Naive thymus-derived CD4-positive, alpha-beta T cell (primary cell): ENCODE measurements at places on chromosomes 4 and X.

- DNase-seq, result no peak
Measured at GRCh38 chr4:38531141-38531727, 132.8 kb upstream of the KLF3 start.

DNA sequence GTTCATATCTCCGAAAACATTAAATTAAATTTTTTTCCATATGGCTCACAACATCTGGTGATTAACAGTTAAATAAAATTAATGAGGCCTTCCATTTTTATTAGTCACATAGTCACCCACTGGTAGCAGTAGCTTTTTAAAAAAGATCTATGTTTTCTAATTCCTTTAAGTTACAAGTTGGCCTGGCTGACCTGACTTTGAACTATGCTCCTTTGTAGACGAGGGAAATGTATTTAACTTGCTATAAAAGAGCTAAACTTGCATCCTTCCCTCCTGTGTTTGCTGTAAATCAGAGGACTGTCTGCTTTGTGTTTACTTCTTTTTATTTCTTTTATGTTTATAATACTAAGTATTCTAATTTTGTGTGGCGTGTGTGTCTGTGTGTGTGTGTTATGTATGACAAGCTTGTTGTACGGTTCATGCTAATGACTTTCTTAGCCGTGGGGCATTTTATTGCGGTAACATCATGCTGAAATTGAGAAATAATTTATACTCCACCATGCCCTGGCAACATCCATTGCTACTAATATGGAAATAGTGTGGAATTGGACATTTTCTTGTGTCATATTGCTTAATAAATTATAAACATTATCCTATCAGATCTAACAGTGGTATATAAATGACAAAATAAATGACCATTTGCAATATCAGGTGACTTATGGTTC lies 241.7 kb downstream of the SNCA start:
- DNase-seq, result no peak

DNA sequence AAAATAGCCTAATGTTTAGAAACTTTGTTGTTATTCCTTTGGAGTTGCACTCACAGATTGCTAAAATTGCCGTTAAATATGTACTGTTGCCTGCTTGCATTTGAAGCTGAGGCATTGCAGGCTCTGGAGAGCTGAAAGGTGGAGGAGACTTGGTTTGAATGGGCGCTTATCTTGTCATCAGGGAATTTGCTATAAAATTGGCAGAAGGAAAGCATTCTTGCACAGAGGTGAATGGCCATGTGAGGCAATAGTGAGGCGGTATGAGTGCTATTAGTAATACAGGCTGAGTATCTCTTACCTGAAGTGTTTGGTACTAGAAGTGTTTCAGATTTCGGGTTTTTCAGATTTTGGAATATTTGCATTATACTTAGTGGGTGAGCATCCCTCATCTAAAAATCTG lies 41.3 kb downstream of the TRAPPC11 start:
- no peak for DNase-seq

GRCh38 chrX:30957753-30958152 lies 68.7 kb upstream of the TAB3 start:
- no peak for DNase-seq

DNA sequence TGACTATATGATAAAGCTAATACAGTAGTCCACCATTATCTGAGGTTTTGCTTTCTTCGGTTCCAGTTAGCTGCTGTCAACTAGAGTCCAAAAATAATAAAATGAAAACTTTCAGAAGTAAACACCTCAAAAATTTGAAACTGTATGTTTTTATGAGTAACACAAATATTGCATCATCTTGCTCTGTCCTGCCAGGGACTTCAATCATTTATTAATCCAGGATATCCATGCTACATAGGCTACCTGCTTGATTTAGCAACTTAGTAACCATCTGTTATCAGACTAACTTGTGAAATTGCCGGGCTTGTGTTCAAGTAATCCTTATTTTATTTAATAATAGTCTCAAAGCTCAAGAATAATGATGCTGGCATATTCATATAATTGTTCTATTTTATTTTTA lies 1537.8 kb upstream of the PABPC4L start:
- no peak for DNase-seq

GRCh38 chr4:184485279-184485678 lies 10.9 kb upstream of the IRF2 start:
- no peak for DNase-seq

- DNase-seq, result no peak
Measured at GRCh38 chr4:21415728-21416127, 532.8 kb downstream of the KCNIP4 start.

DNA sequence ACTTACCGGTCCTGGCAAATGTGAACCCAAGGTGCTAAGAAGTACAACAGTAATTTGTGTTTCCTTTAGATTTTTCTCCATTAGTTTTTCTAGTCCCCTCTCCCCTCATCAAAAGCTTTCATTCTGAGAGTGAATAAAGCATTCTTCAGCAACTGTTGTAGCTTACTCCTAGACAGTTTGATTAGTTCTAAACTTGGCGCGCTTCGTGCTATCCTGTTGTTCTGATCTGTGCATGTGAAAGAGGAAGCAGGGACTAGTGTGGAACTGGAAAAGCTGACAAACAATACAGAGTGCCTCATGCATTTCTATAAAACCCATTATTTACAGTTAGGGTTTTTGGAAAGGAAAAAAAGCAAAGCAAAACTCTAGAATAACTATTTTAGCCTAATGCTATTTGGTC lies 556.9 kb upstream of the SLIT2 start:
- DNase-seq, result no peak

- peak; percentile 50 for DNase-seq
Measured at GRCh38 chrX:150683536-150684146, 9.6 kb upstream of the MTMR1 start.

DNA sequence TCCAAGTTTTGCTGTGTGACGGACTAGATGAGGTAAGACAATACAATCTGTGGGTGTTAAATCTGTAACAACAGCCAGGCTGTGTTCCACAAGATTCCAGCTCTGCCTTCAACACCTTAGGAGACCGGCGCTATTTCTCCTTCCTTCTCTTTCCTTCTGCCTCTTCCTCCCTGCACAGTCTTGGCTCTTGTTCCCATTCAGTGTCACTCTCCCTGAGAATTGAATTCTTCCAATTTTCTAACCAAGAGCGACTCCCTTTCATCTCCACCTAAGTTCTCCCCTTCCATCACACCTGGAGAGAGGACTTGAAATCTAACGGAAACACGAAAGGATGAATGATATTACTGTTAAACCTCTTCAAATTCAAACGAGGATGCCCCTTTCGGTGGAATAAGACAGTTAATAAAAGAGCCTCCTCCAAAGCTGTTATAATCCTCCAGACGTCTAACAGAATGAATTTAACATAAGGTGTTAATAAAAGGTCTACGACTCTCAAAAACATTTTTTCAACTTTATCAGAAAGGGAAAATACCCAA lies 2.7 kb downstream of the EPHA5 start:
- no peak for DNase-seq

DNA sequence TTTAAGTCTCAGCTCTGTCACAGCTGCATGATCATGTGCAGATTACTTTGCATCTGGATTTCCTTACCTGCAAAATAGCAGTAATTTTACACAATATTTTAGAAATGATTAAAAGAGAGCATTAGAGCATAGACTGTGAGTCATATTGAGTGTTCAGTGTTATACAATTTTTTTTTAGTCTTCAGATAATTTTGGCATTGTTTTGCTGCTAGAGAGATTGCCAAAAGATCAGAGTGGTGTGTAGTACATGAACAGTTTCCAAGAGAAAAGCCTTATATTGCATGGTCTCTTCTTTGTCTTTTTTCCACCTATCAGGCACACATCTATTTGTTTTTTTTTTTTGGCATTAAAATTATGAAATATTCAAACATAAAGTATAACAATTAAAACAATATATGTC lies 209.6 kb upstream of the TLL1 start:
- DNase-seq, result no peak

DNA sequence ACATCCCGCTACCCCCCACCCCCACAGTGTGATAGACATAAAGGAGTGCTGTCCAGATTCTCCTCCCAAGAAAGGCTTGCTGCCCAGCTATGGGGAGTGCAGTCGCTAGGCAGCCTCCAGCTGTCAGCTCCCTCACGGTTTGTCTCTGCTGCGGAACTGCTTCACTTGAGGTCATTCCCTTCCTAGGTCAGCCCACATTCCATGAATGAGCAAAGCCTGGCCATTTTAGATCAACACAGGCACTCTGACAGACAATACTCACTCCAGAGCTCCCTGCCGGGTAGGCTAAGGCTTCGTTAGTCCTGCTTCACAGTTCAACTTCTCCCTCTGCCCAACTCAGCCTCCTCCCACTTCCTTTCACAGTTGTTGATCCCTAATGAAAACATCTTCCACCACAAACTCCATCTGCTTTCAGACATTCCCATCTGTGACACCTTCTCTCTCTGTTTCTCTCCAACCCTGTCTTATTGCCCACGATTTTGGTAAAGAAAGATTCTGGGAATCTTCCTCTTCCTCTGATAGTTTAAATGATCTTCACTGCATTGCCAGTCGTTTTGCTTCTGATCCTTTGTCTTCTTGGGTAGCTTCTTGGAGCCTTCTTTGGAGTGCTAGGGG lies 318.9 kb upstream of the F9 start:
- DNase-seq, result no peak

DNA sequence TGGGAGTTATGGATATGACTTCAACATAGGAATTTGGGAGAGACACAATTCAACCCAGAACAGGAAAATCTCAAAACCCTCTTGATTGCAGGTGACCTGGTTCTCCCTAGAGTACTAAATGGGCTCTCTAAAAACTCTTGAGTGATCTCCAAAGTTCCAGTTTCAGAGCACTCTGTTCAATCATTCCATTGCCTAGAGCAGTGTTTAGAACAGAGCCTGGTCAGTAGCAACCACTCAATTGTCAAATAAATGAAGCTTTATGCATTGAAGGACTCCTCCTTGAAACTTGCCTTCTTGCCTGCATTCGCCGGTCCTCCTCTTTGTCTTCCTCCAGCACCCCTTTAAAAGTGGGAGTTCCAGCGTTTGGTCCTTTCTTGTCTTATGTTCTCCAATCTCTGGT lies 85.8 kb downstream of the KIT start:
- no peak for DNase-seq

DNA sequence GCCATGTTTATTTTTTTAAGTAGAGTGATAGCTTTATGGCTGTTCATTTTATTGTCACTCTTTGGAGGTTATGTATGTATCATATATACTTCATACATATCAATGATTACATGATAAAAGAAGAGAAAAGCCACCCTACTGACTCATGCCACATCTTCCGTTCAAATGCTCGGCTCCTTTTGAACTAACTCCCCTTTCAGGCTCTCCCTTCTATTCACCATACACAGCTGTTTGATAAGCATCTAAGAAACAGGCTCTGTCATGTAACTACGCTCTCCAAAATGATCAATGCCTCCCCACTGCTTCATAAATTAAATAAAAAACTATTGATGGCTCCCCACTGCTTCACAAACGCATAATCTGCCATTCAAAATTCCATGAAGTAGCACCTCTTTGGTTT lies 89.4 kb downstream of the SEL1L3 start:
- no peak for DNase-seq

GRCh38 chr4:36024901-36025660 lies 219.2 kb downstream of the ARAP2 start:
- DNase-seq, result no peak

DNA sequence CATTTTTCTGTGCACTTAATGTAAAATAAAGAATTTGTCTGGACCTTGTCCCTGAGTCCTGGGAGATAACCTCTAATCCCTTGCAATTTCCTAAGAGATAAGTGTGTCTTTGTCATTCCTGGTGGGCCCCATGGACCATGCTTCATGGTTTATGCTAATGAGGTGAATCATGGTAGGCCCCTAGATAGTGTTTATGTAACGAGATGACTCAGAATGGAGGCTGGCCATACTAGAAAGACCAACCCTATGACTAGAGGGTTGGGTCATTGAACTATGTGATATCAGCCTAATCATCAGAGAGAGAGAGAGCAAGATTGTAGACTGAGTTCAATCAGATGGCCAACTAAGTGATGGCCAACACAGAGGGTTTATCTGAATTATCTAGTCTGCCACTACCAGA lies 64.2 kb upstream of the NHSL2 start:
- no peak for DNase-seq

GRCh38 chr4:15515106-15515505 lies 45.4 kb downstream of the CC2D2A start:
- DNase-seq, result no peak

DNA sequence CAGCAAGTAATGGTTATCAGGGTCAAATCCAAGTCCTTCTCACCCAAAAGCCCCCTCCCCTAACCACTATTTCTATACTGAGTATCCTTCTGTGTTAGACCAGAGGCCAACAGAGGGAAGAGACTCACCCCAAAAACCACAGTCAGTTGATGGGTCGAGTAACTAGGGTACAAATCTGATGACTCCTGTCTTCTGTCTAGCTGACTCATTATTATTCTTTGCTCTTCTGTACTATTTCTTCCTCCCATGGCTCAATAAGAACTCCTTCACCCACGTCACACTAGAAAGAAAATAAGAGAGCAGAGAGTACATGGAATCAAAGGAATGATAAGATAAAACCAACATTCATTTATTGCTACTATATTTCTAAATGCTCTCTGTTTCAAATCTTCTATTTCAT lies 2.0 kb downstream of the RAB40A start:
- DNase-seq, result no peak
